Kidney glomerular epithelial cell (primary cell): ENCODE measurements at places on chromosomes 1 and 21.

- no peak for DNase-seq
Measured at GRCh38 chr1:213533125-213533524, 454.6 kb upstream of the PROX1 start.

DNA sequence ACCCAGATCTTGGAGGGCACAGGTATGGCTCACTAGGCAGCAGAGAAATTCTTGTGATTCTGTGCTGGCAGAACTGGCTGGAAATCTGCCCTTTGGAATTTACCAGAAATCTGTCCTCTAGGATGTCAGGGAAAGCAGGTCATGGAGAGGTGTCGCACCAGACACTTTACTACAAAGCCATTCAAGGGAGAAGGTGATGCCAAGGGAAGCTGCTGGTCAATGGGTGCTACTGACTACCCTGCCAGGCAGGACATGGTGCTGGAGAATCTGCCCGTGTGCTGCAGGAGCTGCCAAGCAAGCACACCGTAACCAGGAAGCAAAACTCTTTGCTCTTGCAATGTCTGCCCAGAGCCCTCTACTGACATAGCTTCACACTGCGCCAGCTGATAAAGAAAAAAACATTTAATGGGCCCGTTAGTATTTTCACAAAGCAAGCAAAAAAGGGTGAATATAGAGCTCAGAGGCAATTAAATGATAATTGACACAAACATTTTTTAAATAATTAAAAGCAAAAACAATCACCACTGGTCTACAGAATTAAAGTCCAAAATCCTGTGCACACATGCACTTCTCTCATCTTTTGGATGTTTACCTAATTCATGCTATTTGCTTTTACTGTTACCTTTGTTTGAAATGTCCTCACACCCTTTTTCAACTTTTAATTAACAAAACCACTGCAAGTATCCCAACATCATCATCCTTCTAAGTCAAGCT, 7.2 kb upstream of the FBXO28 start:
- peak; percentile 57 for DNase-seq

DNA sequence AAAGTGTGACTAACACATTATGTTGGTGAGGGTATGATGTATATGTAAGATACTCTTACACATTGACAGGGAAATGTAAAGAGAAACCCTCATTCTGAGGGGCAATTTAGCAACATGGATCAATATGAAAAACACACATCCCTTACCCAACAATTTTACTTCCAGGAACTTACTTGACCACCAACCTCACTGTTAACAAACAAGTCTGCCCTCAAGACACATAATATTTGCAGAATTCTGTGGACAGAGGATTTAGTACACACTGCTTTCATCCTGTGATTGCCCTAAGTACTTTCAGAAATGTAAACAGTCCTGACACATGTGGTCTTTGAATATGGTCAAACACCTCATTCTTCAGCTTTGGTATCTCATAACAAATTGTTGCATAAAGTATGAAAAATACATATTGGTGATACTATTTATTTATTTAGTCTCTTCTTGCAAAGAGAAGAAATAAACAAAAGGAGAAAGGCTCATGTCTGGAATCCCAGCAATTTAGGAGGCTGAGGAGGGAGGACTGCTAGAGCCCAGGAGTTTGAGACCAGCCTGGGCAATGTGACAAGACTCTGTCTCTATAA, 6.9 kb downstream of the USP48 start:
- no peak for DNase-seq

DNA sequence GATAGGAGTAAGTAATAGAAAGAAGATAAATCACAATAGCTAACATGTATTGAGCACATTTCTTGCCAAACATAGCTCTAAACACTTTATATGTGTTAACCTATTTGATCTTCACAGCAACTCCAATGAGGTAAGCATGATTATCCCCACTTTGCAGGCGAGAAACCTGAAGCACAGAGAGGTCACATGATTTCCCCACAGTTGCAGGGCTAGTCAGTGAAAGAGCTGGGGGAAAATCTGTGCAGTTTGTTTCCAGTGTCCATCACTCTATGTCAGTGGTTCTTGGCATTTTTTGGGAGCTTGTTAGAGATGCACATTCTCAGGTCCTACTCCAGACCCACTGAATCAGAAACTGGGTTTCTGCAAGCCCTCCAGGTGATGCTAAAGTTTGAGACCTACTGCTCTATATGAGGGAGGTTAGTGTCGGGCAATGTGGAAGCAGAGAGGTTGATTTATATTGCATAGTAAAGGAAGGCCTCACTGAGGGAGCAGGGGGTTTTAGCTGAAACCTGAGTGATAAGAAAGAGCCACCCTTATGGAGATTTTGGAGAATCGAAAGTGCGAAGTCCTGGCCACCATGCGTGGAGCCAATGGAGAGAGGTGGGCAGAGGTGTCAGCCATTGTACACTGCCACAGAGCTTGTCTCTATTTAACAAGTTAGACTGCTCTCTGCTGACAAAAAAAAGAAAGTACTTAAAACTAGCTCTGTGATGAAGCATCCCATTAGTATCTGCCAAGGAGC, 20.9 kb downstream of the MCOLN3 start:
- DNase-seq: no peak

DNA sequence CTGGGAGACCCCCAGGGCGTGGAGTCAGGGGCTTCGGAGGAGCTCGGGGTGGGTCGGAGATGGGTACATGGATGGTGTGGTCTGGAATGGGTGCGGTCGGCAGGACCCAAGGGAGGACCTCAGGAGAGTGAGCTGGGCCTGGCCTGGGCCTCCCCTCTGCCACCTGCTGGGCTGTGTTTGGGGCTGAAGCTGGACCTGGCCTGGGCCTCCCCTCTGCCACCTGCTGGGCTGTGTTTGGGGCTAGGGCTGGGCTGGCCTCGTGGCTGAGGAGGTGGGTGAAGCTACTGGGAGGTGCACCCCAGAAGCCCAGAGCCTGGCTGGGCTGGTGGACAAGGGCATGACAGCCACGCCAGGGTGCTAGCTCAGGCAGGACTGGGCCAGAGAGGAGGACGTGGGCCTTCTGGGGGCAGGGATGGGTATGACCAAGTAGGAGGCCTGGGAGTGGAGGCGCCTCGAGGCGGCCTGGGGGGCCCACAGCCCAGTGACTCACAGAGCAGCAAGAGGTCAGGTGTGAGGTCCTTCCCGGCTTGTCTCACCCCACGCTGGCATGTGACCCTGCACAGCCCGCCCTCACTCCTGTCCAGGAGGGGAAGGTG, 14.5 kb downstream of the SAMD11 start:
- DNase-seq: peak; percentile 42

DNA sequence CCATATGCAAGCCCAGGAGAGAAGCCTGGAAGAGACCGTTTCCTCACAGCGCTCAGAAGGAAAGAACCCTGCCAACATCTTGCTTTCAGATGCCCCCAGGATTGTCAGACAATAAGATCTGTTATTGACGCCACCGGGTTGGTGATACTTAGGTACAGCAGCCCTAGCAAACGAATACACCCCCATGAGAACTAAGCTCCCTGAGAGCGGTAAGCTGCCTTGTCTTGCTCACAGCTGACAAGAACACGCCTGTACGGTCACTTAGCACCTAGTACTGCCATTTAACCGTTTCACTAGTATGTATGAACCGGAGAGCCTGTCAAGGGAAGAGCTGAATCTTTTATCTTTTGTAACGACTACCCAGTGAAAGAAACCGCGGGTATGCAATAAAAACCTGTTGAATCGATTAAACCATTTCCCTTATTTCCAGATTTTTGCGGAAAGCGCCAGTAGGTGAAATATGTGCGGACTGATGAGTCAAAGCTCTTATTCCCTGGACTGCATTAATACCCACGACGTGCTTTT, 619 bp upstream of the ZBTB8B start:
- no peak for DNase-seq

DNA sequence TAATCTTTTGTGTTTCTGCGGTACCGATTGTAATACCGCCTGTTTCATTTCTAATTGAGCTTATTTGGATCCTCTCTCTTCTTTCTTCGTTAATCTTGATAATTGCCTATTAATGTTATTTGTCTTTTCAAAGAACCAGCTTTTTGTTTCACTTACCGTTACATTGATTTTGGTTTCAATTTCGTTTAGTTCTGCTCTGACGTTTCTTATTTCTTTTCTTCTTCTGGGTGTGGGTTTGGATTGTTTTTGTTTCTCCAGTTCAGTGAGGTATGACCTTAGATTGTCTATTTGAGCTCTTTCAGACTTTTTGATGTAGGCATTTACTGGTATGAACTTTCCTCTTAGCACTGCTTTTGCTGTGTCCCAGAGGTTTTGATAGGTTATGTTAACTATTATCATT, 9.4 kb downstream of the OR2M2 start:
- DNase-seq: no peak

- DNase-seq: no peak
Measured at GRCh38 chr21:38956521-38956855, 150.8 kb downstream of the ETS2 start.

- peak; percentile 16 for DNase-seq
Measured at GRCh38 chr1:165144757-165145397, 211.6 kb downstream of the LMX1A start.

DNA sequence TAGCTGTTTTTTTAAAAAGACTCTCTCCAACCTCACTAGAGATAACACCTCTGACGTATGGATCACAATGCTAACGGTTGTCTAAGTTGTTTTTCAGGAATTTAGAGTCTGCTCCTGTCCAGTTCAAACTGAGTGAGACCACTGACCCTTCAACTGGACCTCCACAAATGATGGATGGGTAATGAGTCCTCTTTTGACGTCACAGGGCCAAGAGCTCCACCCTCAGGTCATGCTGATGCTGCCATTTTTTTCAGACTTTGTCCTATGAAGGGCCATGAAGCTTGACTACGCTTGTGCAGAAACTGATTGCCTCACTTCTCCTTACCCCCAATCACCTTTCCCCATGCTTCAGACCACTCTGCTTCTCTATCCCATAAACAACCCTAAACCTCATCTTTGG, 16.6 kb downstream of the GRIK3 start:
- DNase-seq: no peak

- DNase-seq: no peak
Measured at GRCh38 chr1:164604541-164604940, 45.6 kb downstream of the PBX1 start.

- DNase-seq: no peak
Measured at GRCh38 chr1:243672539-243673074, 177.4 kb downstream of the AKT3 start.

DNA sequence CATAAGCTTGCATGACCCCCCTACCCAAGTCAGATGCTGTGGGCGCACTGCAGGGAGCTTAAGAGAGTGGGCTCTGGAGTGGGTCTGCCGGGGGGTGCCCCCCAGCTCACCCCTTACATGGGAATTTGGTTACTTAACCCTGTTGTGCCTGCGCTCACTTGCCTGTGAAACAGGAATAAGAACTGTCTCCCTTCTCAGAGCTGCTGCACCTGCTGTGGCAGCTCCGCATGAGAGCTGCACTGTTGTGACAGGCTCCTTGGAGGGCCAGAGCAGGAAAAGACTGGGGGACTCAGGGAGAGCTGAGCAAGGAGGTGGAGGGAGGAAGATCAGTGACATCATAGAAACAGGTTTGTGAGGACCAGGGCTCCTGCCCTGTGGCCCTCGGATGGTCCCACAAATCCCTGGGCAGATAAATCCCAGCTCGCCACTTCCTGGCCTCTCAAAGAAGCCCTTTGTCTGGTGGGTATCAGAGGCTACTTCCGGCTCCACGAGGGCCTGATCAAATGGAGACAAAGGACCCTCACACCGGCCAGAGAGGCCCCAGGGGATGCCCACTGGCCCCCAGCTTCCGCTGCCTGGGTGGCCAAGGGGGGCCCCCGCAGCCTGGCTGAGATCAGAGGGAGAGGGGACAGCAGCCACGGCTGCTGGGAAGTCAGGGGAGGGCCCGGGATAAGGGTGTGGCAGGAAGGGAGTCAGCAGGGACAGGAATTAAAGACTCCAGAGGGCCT, 28.9 kb upstream of the LAPTM5 start:
- no peak for DNase-seq

DNA sequence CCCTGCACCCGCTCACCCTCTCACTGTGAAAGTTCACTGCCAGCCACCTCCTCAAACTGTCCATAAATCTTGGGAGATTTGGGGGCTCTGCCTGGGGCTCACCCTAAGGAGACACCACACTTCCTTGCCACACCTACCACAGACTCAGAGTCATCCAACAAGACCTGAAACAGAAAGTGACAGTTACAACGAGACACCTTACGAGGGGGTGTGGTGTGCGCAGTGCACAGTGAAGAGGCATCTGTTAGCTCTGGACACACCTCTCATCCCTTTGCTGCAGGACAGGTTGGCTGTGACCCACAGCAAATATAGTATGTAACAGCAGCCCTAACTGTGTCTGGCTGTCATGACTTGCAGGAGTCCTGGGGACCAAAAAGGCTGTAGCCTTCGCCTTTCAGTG, 190.2 kb downstream of the NR5A2 start:
- DNase-seq: no peak

GRCh38 chr1:91831132-91831930, 54.6 kb downstream of the TGFBR3 start:
- no peak for DNase-seq

GRCh38 chr21:45618846-45619485, 24.6 kb upstream of the PCBP3 start:
- no peak for DNase-seq

- no peak for DNase-seq
Measured at GRCh38 chr1:35683012-35683411, 35.7 kb downstream of the C1orf216 start.

DNA sequence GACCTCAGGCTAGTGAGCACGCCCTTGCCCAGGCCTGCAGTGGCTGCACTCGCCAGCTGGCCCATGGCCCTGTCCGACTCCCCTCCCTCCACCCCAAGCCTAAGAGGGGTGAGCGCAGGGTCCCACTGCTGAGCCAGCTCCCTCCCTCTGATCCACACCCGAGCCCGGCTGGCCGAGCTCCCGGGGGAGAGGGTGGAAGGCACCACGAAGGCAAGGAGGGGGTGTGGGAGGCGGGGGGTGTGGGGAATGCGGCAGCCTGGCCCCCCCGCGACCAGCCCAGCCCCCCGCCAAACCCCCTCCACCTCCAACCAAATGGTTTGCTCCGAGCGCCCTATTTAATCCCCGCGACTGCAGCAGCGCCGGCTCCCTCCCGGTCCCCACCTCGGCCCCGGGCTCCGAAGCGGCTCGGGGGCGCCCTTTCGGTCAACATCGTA, at the start of gene CADM3:
Gene CADM3, plus strand, starts transcription at position 362 of the 434 bp plus-strand sequence. CDS start 151 bp downstream, outside the sequence.
- no peak for DNase-seq

DNA sequence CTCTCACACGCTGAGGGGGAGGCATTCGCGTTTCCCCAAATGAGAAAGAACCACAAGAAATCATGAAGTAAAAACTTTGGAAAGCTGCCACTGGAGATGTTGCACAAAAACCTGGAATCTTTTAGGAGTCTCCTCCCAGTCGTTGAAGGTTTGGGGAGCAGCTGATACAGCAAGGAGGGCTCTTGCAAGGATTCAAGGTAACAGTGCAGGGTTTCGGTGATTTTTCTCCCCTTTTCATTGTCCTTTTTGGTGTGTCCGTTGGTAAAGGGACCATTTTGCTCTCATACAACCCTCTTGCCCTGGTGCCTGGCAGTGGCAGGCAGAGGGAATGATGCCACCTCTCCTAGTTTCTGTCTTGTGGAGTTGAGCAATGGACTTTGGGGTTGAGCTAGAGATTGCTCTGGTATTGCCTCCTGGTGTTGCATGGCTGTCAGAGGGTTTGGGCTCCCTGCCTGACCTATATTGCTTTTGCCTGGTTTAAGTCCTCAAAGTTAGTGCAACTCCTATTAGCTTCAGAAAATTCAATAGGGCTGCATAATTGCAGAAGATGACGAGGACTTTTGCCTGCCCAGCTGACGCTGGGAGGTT, 872 bp downstream of the BRINP2 start:
- no peak for DNase-seq
